ENCODE measurements at places on chromosomes 12 and 14.

DNA sequence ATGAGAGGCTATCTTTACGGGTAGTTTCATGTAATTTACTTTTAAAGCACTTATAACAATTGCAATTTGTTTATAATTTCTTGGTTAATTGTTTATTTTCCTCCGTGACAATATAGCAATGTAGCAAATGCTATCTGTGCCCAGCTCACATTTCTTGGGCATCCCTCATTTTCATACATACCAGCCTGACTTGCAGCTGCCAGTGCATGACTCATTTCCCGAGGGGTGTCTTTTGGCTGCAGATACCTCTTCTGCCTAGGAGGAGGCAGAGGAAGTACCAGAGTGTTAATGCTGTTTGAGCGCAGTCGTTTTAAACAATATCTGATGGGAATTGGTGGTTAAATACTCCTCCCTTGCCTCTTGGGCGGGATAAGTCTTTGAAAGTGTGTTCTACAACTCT lies 104.2 kb upstream of the ABCD2 start:
- no peak for DNase-seq

DNA sequence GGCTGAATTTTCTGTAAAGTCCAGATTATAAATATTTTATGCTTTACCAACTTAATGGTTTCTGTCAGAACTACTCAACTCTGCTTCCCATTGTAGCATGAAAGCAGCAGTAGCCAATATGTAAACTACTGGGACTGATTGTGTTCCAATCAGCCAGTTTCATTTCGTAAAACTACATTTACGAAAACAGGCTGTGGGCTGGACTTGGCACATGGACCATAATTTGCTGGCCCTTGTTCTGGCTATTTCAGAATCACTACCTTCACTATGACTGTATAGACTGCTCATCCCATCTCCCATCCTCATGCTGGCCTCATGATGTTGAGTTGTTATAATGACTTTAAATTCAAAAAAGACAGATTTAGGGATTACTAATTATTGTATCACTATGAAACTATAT lies 38.7 kb downstream of the FAR2 start:
- DNase-seq: no peak

- no peak for DNase-seq
Observed at GRCh38 chr12:16189849-16190248, 87.6 kb downstream of the SLC15A5 start.

DNA sequence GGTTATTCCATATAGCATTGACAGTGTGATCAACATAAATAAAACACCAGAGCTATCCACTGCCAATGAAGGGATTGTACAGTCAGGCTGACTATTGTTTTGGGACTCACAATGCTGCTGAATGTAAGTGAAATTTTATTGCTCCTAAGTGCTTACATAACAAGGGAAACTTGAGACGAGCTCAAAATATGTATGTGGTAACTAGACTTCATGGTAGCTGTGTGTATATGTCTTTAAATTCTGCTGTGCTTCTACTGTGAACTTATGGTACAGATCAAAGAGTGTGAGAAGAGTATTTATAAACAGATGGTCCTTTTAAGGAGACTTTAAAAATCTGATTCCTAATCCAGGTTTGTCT lies 6.9 kb downstream of the FLRT2 start:
- no peak for DNase-seq

- no peak for DNase-seq
Observed at GRCh38 chr14:93543766-93544165, 113.0 kb downstream of the UNC79 start.

DNA sequence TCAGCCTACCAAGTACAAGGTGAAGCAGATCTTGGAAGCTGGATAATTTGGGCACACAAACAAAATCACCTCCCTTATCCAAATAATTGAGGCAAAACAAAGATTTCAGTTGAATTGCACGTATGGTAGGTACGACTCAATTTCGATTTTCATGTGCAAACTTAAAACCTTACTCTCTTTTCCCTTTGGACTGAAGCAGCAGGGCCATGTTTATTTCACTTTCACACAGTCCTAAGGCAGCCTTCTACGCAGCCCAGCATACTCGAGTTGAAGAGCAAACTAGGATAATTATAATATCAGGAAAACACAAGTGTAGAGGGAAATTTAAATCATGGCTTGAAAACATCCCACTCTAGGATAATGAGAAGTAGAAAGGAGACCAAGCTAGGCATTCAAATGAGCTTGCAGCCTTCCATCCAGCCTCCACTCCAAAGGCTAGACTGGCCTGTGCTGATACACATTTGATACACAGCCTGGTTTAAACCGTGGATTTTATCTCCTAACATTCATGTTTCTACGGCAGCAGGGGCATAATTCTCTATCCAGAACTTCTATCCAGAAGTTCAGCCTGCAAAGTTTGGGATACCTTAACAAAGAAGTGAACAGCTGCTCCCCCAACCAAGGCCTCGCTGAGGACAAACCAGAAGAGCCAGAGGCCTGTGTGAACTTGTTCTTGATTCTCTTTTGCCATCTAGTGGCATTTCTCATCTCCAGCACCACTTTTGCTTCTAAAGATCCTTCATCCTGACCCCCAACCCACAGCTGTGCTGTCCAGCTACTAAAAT lies 2.4 kb upstream of the RNASE7 start:
- no peak for DNase-seq

GRCh38 chr14:50534997-50535396 lies 2.6 kb upstream of the MAP4K5 start:
- no peak for DNase-seq

- DNase-seq: no peak
Observed at GRCh38 chr12:121568971-121569751, 11.7 kb downstream of the KDM2B start.

DNA sequence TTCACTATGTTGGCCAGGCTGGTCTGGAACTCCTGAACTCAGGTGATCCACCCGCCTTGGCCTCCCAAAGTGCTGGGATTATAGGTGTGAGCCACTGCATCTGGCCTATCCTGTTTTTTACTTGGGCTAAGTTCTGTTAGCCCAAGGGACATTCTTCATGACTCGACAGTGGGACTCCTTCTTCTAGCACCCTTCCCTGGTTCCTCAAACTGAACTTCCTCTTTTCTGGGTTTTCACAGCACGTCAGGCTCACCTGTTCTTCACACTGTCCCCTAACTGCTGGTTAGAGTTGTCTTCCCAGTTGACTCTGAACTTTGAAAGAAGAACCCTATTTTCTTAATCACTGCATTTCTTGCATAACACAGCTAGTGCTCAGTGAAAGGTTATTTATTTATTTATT lies 22.5 kb downstream of the CABP1 start:
- no peak for DNase-seq

DNA sequence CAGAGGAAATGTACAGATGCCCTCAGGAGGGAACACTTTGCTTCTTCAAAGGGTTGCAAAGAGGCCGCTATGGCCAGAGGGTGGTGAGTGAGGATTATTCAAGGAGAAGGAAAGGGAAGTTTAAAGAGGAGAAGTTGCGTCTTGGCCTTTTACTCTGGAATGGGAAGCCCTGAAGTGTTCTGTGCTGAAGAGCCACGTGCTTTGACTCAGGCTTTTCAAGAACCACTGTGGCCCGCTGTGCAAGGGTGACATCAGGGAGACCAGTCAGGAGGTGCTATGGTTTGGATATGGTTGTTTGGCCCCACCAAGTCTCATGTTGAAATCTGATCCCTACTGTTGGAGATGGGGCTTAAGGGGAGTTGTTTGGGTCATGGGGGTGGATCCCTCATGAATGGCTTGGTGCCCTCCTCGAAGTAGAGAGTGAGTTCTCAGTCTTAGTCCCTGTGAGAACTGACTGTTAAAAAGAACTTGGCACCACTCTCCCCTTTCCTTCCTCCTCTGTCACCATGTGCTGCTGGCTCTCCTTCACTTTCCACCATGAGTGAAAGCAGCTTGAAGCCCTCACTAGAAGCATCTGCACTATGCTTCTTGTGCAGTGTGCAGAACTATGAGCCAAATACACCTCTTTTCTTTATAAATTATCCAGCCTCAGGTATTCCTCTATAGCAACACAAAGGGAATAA lies 66.1 kb upstream of the DUSP6 start:
- DNase-seq: no peak

- no peak for DNase-seq
Observed at GRCh38 chr12:3655328-3655900, 97.5 kb downstream of the CRACR2A start.

DNA sequence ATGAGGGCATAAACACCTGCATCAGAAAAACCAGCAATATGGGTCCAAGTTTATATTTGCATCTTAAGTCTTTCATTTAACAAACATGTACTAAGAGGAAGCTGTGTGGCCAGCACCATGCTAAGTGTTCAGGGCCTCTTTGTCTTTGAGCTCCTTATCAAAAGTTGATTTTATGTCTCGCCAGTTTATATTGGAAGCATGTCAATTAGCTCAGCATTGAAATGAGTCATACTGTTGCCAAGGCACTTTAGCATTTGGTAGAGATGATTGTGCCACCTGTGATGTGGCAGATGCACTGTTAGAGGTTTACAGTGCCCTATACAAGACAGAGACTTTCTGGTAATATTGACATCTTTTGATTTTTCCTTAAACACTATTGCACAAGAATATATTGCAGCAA lies 68.5 kb downstream of the BHLHE41 start:
- DNase-seq: no peak

- no peak for DNase-seq
Observed at GRCh38 chr14:104223101-104224041, 85.0 kb downstream of the KIF26A start.

GRCh38 chr12:8453021-8453513 lies 2.7 kb upstream of the CLEC6A start:
- DNase-seq: no peak

- DNase-seq: no peak
Observed at GRCh38 chr12:64177001-64177400, 45.1 kb downstream of the KICS2 start.

GRCh38 chr14:68576496-68577244 lies 216.2 kb downstream of the ZFP36L1 start:
- DNase-seq: no peak

DNA sequence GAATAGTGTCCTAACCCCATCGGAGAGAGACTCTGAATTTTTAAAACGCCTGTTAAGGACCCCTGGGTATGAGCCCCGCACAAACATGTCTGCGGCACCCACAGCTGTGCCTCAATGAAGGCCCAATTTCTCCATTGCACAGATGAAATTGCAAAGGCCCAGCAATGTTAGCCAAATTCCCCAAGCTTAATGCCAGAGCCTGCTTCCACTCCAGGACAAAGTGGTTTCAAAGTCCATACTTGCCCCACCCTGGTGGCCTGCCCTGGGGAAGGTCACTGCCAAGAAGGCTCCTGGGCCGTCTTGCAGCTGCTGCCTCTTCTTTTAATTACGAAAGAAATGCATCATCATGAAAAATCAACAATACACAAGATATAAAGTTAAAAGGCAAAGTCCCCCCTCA lies 1179.7 kb downstream of the VRK1 start:
- no peak for DNase-seq

DNA sequence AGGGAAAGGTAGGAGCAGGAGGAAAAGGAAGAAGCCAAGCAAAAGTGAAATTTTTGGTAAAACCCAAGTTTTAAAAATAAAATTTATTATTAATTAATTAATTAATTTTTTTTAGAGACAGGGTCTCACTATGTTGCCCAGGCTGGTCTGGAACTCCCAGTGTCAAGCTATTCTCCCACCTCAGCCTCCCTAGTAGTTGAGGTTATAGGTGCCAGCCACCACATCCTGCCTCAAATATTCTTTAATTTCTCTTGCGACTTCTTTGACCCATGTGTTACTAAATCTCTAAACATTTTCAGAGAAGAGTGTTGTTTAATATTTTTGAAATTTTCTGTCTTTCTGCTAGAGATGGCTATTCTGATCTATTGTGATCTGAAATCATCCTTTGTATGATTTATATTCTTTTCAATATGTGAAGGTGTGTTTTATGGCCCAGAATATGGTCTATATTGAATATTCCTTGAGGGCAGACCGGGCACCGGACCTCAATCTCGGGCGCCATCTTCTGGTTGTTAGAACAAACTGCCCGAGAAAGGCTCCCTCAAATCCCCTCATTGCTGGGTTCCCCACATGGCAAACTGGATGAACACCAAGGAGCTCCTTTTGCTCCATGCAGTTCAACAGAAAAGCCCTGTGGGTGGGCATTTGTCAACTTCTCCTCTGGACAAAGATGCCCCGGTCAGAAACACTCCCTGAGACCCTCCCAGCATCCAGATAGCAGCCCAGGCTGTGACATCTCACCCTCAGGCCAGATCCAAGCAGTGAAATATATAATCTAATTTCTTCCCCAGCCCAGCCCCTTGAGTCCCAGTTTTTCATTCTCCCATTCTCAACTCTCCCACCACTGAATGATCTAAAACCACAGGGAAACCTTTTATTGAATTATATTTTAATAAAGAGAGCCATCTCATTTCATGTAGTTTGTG lies 110.5 kb downstream of the ASCL4 start:
- no peak for DNase-seq

DNA sequence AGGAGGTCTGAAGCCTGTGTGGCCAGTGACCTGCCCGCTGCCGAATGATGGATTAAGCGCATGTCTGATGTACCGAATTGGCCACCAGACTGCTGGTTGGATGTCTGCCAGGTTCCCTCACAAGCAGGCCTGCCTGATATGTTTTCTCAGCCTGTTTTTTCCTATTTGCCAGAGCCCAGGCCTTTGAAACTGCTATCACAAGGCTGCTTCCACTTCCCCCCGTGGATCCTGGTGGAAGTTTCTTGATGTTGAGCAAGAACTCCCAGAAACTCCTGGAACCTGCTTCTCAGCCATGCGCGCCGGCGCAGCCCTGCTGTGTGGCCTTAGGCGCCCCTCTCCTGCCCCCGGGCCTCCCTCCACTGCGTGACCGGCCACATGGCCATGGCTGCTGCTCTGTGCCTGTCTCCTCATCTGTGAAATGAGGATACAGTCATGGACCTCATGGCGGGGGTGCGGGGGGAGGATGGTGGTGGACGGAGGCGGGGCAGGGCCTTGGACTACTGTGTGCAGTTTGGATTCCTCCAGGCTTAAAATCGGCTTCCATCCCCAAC lies 56.6 kb downstream of the CALM1 start:
- no peak for DNase-seq

GRCh38 chr12:30582943-30583342 lies 112.7 kb downstream of the IPO8 start:
- DNase-seq: no peak

- no peak for DNase-seq
Observed at GRCh38 chr12:68901551-68901950, 31.4 kb downstream of the CPM start.
